ENCODE measurements at places on chromosomes 5 and 9.

GRCh38 chr9:20694248-20694647 is 10.2 kb downstream of the FOCAD start:
- DNase-seq = no peak

DNA sequence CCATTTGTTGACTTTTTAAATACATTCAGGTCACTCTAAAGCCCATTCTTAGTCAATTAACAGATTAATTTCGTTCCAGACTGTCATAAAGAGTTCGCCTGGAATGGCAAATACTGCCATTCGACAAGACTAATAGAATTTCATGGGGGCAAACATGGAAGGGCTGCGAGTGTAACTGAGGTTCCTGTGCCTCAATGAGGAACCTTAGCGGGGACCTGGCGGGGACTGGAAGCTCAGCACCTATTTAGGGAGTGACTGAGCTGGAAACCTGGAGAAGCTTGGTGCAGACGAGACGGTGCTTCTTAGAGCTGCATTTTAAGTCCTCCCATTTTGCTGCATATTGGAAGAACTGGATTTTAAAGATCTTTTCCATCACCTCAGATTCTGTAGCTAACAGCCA is 3.4 kb downstream of the VCAN start:
- no peak for DNase-seq

DNA sequence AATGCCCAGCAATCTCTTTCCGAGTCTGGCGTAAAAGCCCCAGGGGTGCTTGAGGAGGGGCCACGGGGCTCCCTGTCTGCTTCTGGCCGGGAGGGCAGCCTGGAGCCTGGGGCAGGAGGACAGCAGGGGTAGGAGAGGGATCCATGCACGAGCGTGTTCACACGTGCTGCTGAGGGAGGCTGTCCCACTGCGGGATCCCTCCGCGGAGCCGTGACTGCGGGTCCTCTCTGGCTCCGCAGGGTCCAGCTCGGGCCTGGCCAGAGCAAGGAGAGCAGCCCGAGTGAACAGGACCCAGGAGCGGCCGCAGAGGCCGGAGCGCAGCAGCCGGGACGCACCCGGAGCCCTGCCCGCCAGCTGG is 78.4 kb downstream of the ZNF354C start:
- no peak for DNase-seq

GRCh38 chr5:137142764-137143605 is 356.1 kb downstream of the SPOCK1 start:
- DNase-seq = no peak

DNA sequence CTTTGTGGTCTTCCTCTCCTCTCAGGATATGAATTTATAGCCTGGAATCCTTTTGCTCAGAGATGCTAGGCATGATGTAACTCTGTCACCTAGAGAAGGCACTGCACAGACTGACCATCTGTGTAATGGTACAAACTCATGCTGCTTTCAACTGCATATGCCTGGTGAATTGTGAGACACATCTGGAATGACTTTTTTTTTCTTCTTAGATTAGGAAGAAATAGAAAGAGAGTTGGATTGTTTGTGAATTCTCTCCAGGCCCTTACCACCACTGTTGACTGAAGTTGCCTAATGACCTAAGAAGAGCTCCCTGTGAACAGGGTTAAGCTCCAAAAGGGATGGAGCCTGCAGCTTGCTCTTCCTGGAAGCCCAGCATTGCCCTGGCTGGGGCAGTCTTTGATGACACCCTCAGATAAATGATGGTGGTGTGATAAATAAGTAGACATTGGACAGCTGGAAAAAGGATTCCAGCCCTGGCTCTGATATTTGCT is 47.8 kb upstream of the TRIM32 start:
- no peak for DNase-seq
